ENCODE measurements at places on chromosomes 6 and 20. TPM values are rescaled to one million over a fixed set of nuclear protein-coding genes. Genes with fewer than 3 reads are reported as not detected.

DNA sequence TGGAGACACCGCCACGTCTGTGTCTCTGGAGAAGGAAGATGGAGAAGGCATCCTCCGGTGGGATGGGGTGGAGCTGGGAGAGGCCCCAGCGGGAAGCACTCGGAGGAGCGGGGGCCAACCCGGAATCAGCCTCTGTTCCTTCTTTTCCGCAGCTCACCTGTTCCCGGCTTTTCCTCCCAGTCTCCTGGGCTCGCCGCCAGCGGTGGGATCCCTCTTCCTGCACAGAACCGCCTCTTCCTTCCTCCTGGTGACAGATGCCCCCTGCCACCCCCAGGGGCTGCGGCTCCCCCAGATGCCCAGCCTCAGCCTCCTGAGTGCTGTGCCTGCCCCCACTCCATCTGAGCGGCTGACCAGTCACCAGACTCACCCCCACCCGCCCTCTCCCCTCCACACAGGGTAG, 23.3 kb downstream of the RAMACL start:
- ATAC-seq, result no peak

DNA sequence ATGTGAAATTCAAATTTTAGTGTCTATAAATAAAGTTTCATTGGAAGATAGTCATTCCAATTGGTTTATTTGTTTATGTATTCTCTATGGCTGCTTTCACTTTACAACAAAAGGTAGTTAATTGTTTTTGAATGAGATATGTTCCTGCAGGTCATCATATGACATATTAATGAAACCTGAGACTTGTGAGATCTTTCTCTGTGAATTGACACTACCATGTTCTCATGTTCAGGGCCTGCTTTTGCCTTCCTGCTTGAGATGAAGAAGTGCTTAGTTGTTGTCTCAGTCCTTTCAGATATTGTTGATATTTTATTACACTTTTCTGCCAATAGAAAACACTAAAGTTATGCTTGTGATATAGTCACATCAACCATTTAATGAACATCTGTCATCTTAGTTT, 132.5 kb downstream of the UTRN start:
- ATAC-seq, result no peak

SPAG4 gene
- total RNA-seq, result 3.3 TPM

BMP5 gene
- total RNA-seq, result 0.08 TPM

CCDC170 gene
- total RNA-seq, result 0.04 TPM

GRCh38 chr20:57509665-57510237, 15.2 kb downstream of the CTCFL start:
- peak; percentile 58 for ATAC-seq

- ATAC-seq, result no peak
These were observed 284.1 kb upstream of the PLN start for GRCh38 chr6:118263921-118264486.

DNA sequence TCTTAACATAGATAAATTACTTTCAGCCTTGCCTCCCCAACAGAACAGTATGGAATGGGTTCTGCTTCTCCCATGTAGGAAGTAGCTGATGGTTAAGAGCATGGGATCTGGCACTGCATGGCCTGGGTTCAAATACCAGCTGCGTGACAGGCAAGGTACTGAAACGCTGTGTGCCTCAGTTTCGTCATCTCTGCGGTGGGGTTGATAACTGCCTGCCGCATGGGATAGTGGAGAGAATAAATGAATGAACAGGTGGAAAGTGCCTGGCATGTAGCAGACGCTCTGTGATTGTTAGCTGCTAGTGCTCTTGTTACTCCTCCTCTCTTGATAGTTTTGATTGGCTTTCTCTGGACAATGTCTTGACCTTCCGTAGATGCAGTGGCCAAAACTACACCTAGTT, 213.3 kb downstream of the ZDHHC14 start:
- no peak for ATAC-seq

GSTA3 gene
- not detected for total RNA-seq

SLC32A1 gene
- total RNA-seq, result not detected

DNA sequence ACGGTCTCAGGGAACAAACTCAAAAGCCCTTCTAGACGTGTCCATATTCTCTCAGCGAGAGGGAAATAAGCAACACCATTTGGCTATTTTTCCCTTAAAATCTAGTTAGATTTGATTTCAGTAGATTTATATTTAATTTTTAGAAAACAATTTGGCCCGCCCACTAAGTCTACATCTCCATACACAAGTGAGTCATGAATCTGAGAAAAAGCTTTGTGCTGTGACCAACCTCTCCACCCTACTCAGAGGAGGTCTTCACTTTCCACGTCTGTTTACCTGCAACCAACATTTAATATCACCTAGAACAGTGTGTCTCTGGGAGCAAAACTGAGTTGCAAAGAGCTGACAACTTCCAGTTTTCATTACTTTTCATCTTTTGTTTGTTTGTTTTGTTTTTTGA, 48.6 kb downstream of the HAO1 start:
- ATAC-seq, result no peak

- ATAC-seq, result no peak
These were observed 116.0 kb upstream of the FOXA2 start for GRCh38 chr20:22700367-22700766.

EEF1A1 gene
- total RNA-seq, result 7,434 TPM

DNA sequence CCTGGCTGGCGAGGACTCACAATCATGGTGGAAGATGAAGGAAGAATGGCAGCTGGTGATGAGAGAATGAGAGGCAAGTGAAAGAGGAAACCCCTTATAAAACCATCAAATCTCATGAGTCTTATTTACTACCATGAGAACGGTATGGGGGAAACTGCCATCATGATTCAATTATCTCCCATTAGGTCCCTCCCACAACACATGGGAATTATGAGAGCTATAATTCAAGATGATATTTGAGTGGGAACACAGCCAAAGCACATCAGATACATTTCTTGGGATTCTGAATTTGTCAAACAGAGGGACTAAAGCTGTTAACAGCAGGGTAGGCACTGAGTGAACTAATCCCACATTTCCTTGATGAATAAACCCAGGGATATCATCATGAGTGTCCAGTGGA, 116.2 kb upstream of the PLCB4 start:
- ATAC-seq, result no peak

GRCh38 chr20:54014293-54014926, 56.0 kb downstream of the BCAS1 start:
- ATAC-seq, result no peak

DNA sequence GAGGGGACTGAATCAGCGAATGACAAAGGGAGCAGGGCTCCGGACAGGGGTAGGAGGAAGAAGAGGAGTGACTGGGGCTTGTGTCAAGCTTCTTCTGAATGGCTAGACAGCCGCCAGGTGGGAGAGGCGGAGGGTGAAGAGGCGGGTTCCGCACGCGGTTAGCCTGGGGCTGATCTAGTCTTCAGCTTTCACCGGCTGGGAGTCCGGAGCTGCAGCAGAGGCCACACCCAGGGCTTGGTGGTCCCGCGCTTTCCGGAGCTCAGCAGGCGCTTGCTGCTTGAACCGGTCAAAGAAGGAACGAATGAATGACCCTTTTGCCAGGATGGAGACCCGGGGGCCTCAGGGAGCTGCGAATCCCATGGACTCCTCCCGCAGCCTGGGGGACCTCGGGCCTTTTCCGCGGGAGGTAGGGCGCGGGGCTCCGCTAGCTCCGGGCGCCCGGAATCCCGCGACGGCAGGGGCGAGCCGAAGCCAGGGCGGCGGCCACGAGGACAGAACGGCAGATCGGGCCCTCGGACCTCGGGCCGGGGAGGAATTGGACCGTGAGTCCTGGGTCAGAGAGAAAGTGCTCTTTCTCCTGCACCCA, at the start of gene C6orf141:
TSS of gene C6orf141 (plus strand) at position 177 of the 586 bp plus-strand sequence. CDS start at position 302, 125 bp downstream.
- ATAC-seq, result peak; percentile 78

DNA sequence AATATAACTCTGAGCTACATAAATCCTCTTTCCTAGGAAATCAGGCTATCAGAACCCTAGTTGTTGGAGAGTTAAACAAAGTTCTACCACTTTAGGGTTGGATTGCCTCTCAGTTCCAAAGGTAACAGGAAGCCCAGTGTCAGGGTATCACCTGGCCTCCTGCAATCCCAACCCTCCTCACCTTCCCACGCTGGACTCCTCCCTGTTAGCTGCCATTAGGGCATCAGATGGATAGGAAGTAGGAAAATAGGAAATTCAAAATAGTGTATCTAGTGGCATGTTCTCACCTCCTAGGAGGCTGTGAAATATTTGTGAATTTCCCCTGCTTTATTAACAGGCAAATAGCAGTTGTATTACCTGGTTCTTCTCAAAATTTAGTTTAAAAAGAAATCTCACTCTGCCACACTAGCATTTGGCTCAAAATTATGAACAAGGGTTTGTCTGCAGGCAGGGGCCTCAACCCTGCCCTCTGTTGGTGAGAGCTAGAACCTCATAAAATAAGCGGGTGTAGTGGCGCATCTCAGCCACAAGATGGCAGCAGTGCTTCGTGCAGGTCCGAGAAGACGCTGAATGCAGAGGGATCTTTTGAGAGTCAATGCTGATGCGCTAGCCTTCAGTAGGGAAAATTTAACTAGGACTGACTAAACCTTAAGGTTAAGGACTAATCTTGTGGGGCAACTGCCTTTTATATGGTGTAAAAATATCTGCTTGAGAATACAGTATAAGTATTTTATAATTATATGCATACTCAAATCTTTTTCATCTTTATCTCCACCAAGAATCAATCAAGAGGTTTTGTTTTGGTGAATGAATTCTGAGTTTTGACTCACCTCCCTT, 209.8 kb upstream of the KCNQ5 start:
- ATAC-seq, result peak; percentile 99

- peak; percentile 68 for ATAC-seq
These were observed 249.7 kb downstream of the GMPR start for GRCh38 chr6:16487996-16488674.

CRISP2 gene
- total RNA-seq, result not detected

ERVFRD-1 gene
- total RNA-seq, result not detected

GRCh38 chr20:49426873-49427272, 55.6 kb downstream of the KCNB1 start:
- ATAC-seq, result peak; percentile 45

- no peak for ATAC-seq
These were observed 15.4 kb downstream of the RAMACL start for GRCh38 chr6:166570929-166571713.

GRCh38 chr6:69044534-69044933, 409.5 kb downstream of the ADGRB3 start:
- no peak for ATAC-seq

- ATAC-seq, result peak; percentile 67
These were observed 25.7 kb downstream of the TCF15 start for GRCh38 chr20:584161-584970.

GRCh38 chr6:101730954-101731353, 337.4 kb downstream of the GRIK2 start:
- no peak for ATAC-seq

- no peak for ATAC-seq
These were observed 33.9 kb downstream of the PSMG4 start for GRCh38 chr6:3292431-3293197.

DNA sequence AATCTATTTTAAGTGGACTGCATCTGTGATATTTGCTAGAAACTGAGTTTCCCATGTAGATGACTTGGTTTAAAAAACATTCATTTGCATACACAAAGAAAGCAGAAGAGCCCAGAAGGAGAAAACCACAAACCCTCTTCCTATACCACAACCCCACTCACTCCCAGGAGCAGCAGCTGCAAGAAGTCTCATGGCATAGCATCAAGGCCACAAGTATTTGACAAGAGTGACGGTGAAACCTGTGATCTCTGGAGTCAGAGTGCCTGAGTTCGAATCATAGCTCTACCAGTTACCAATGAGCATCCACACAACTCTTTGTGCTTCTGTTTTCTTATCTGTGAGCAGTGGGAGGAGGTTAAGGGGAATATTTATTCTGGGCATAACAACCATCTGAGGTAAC, 44.7 kb upstream of the SIRPG start:
- ATAC-seq, result no peak

NMBR gene
- not detected for total RNA-seq
